Activated CD8-positive, alpha-beta memory T cell treated with anti-CD3 and anti-CD28 coated beads for 1 hour (primary cell): ENCODE measurements at places on chromosomes 7 and 10.

DNA sequence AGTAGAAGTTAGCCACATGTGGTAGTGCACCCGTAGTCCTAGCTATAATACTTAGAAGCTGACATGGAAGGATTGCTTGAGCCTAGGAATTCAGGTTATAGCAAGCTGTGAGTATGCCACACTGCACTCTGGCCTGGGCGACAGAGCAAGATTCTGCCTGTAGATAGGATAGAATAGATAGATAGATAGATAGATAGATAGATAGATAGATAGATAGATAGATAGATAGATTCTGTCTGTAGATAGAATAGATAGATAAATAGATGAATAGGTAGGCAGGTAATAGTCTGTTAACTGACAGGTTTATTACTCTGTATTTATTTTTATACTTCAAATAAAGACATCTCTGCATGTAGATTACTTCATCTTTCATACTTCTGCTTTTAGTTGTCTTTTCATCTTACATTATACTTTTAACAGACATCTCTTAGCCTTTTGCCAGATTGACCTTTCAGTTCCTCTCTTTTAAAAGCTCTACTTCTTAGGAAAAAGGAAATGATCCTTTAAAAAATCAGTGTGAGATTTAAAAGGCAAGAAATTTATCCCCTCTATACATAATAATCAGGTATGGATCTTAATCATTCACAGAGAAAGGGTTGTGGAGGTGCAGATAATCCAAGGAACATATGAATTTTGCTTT, 31.8 kb downstream of the CCAR1 start:
- DNase-seq, result no peak

- no peak for DNase-seq
Measured at GRCh38 chr10:132885451-132886210, 56.7 kb downstream of the CFAP46 start.

- DNase-seq, result no peak
Measured at GRCh38 chr7:78662939-78663338, 790.5 kb downstream of the MAGI2 start.

- no peak for DNase-seq
Measured at GRCh38 chr7:90165724-90166123, 11.5 kb downstream of the STEAP1 start.

- no peak for DNase-seq
Measured at GRCh38 chr10:125006921-125007426, 65.1 kb downstream of the ZRANB1 start.

DNA sequence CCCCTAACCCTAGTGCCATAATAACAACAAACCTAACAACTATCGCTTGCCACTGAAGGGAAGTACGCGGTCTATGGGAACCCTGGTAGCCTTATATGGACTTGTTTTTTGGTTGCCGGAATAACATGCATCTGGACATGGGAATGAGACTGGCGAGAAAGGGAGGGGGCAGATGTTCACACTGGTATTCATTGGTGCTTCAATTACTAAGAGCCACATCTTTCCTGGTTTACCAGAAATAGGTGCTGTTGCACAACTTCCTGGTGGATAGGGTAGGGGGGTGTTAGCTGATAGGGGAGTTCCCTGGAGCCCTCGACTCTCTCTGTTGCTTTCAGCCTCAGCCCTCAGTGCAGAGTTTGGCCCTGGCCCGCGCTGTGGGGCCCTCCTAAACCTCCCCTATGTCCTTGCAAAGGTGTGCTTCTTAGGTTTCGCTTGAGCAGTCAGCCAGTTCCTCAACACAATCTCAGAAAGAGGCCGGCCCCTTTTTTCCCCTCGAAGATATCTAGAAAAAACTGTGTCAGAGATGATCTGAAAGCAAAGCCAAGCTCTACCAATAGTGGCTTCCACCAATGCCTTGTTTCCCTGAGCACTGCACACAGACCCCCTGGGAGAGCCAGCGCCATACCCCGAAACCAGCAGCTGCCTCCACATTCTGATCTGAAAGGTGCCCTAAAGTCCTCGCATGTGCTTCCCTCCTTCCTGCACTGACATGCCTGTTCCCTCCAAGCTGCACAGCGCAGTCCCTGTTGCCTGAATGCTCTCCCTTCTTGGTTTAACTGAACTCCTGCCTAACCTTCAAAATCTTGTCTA, 13.5 kb downstream of the TBXAS1 start:
- DNase-seq, result no peak
